ENCODE measurements at places on chromosomes 7 and 10.

DNA sequence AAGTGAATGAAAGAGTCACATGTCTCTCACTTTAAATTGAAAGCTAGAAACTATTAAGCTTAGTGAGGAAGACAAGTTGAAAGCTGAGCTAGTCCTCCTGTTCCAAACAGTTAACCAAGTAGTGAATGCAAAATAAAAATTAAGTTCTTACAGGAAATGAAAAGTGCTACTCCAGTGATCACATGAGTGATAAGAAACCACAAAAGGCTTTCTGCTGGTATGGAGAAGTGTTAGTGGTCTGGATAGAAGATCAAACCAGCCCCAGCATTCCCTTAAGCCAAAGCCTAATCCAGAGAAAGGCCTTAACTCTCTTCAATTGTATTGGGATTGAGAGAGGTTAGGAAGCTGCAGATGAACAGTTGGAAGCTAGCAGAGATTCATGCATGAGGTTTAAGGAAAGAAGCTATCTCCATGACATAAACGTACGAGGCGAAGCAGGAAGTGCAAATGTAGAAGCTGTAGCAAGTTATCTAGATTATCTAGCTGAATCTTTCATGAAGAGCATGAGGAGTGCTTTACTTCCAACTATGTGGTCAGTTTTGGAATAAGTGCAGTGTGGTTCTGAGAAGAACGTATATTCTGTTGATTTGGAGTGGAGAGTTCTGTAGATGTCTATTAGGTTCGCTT is 261.6 kb downstream of the MDFIC start:
- no peak for DNase-seq

DNA sequence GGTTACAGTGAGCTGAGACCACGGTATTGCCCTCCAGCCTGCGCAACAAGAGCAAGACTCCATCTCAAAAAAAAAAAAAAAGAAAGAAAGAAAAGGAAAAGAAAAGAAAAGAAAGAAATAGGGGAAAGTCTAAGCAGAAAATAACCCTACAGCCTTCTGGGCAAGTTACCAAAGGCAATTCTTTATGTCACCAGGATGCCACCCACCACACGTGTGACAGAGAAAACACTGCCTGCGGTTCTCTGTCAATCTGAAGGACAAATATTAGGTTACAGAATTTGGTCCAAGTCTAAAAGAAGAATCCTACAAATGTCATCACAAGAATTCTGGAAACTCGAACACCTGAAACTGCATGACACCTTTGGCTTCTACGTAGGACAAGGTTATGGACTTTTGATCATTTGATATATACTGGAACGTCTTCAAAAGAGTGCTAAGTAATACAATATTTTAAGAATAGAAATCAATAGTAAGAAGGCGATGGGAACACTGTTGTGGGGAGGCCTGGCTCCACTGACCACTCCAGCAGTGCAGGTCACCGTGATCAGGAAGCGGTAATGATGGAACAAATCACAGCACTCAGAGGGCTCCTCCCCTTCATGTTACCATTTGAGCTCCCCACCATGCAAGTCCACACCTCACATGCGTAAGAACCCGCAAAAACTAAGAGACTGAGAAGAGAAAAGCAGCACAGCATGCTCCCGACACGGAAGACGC is 75.8 kb downstream of the MAD1L1 start:
- DNase-seq = no peak

- no peak for DNase-seq
Measured at GRCh38 chr10:79185067-79185774, 116.5 kb downstream of the ZMIZ1 start.

DNA sequence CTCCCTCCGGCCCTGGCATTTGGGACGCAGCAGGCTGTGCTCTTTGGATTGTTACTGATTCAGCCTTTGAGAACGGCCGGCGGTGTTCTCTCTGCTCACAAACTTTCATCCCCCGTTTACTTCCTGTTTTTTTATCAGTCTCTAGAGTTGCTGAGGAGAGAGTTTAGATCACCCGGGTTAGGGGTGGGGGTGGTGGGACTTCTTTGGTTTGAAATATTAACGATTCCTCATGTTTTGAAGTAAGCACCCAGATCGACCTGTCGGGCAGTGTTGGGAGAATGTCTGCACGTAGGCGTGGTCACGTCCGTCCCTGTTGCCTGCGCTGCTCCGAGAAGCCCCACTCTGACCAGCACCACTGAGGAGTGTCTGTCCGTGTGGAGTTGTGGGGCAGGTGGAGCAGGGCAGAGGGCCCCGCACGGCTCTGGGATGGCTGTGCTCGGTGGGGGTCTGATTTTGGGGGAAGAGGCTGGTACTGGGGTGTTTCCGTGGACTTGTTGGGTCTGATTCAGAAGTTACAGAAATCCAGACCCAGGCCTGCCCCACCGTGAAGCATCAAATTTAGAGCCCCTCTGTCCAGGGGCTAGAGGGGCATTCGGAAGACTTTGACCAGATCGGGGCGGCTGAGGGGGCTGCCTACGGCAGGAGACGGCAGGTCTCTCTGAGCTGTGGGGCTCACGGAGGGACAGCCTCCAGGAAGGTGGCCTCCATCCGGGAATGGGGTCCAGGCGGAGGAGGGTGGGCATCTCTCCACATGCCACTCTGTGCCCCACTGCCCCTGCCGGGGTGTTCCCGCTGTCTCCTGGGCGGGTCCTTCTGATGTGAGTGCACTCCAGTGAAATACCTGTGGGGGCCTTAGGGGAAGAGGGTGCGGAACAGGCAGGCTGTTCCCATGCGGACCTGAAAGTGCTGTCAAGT is 7.4 kb downstream of the INPP5A start:
- no peak for DNase-seq

DNA sequence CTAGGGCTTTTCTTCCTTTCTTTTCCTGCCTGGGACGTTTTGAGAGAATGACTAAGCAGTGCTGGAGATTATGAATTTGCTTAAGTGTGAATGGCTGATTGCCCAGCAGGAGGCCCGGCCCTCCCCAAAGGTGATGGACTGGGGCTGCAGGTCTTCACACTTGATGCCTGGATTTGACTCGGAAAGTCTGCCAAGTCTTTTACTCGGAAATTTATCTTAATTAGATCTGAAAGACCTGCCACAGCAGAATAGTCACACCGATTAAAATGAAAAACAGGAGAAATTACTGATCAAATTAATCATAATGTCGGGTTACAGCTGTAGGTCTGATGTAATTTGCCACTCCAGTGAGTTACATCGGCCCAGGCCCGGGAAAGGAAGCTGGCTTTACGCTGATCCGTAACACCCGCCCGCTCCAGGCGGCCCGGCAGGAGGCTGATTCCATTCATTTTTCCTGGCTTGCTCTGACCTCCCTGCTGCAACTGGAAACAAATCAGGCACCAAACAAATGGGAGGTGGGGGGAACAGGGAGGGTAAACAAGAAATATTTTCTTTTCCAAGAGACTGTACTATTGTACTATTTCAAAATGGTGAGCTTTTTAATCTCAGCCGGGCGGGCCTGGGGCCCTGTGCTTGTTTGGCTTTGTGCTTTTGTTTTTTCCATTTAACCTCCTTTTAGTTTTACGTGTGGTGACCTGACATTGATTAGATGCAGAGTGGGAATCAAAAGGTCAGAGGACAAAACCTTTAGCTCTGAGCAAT is 212.4 kb upstream of the YAE1 start:
- no peak for DNase-seq

DNA sequence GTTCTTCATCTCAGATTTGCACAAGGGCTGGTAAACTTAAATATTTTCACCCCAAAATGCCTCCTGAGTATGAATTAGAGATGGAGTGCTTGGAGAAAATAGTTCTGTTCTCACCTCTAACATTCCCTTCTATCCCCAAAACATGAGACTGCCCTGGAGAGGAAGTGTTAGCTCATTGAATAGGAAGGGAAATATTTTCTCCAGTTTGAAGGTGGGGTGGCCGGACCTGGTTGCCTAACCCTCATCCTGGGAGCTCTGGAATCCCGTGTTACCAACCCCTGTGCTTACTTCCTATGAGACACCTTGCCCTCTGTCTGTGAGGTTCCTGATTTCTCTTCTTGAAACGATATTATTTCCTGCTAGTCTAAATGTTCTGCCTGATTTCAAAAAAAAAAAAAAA is 779 bp downstream of the IFIT2 start:
- no peak for DNase-seq

DNA sequence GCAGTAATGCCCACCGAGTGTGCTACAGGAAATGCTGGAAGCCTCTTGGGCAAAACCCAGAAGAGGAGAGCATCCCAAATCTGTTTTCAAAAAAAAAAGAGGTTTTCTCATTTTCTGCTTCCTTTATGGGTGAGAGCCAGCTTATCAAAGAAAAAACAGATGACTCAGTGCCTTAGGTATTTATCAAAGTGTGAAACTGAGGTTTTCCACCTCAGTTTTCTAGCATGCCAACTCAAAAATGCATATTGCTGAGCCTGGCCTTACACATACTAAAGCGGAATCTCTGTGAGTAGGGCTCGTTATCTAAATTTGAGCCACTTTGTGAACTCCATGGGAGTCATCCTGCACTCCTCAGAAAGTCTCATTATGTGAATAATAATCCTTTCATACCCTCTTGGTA is 705.1 kb downstream of the SUGCT start:
- DNase-seq = no peak

GRCh38 chr7:79615871-79616640 is 162.6 kb upstream of the MAGI2 start:
- no peak for DNase-seq

DNA sequence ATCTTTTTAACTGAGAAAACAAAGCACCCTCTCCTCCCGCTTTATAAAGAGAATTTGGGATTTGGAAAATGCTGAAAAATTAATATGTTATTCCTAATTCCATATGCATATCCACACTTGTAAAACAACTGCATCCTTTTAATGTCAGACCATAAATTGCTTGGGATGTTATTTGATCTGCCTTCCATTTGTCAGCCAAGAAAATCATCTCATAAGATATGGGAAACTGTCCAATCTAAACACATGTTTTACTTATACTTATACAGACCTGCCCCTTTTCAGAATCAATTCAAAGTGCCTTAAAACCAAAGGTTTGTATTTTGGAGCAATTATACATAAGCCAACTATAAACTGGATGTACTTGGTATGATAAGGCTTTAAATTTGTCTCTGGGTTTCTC is 595.5 kb upstream of the PFKP start:
- DNase-seq = no peak

- no peak for DNase-seq
Measured at GRCh38 chr10:117663750-117664149, 121.2 kb downstream of the EMX2 start.

DNA sequence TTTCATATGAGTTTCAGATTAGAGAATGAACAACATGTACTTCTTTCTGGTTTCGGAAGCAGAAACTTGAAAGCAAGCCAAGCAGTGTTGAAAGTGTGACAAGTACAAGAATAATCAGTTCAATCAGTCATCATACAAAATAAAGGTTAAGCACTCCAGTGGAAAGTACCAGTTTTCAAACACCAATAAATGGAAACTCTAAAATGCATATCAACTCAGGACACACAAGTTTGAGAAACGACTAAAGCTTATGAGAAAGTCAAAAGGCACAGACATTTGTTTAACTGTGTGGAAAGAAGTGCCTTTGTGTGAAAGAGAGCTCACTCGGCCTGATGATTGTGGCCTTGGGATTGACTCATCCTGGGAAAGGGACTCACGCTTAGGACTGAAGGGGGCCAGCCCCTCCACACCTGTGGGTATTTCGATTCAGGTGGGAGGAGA is 60.6 kb upstream of the AKR1C1 start:
- DNase-seq = no peak

- no peak for DNase-seq
Measured at GRCh38 chr7:69625238-69625637, 27.0 kb downstream of the AUTS2 start.

DNA sequence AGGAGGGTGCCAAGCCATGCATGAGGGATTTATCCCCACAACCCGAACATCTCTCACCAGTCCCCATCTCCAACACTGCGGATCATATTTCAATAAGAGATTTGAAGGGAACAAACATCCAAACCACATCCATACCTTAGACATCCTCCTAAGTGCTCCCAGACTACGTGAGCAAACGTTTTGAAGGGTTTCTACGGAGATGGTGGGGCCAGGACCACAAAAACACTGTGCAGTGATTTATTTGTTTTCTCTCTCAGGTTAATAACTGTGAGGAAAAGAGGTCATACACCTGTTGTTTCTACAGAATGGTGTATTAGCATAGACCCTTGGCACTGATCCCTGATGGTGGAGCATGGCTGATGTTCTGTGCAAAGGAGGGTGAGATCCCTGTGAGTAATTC is 277.8 kb downstream of the FRMD4A start:
- no peak for DNase-seq

DNA sequence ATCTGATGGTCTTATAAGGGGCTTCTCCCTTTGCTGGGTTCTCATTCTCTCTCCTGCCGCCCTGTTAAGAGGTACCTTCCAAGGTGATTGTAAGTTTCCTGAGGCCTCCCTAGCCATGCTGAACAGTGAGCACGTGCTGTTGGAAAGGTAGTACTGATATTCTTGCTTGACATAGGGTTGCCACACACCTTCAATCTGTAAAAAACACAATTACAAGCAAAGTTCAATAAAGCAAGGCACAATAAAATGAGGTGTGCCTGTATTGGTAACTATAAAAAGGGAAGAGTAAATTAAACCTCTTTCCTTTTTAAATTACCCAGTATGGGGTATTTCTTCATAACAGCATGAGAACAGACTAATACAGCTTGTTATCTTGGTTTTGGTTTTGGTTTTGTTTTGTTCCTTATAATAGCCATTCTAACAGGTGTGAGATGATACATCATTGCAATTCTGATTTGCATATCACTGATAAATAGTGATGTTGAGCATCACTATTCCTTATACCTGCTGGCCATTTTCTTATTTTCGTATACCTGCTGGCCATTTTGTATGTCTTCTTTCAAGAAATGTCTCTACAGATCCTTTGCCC is 164.9 kb upstream of the TRIM24 start:
- no peak for DNase-seq

DNA sequence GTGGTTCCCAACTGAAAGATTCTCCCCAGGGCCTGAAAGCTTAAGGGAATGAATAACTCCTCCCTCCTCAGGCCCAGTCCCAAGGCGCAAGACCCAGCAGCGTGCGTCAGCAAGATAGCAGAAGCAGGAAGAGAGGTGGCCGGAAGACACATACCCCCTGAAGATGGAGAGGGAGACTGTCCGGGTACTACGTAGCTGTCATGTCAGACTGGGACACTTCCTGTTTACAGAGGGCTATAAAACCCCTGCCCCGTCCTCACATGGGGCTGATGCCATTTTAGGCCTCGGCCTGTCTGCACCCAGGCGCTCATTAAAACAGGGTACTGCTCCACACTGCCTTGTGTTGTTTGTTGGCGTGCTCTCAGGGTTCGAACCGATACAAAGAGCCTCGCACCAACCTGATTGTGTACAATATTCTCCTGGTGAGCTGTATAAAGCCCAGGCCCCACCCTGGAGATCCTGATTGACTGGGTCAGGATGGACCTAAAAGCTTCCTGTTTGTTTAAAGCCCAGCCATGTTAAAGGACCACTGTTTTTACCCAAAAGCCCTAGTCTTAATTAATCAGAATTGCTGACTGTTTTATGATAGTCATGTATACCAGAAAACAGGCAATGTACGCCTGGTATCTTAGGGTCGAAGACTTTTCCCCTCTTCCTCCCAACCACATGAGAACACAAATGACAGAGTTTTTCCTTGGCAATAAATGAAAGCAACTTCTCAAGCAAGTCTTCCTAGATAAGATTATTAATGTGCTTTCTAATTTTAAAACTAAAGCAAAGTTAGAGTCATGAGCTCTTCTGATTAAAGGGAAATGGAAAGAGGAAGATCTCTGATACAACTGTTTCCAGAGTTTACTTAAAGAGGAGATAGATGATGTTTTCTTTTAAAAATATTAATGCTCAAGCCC is 251.5 kb downstream of the DOCK4 start:
- no peak for DNase-seq
